ENCODE measurements at places on chromosomes 16 and 17.

GRCh38 chr17:27244011-27244410 lies 49.9 kb upstream of the WSB1 start:
- DNase-seq: peak; percentile 38

- DNase-seq: peak; percentile 42
These were observed 21.2 kb upstream of the LGALS9 start for GRCh38 chr17:27609611-27610303.

DNA sequence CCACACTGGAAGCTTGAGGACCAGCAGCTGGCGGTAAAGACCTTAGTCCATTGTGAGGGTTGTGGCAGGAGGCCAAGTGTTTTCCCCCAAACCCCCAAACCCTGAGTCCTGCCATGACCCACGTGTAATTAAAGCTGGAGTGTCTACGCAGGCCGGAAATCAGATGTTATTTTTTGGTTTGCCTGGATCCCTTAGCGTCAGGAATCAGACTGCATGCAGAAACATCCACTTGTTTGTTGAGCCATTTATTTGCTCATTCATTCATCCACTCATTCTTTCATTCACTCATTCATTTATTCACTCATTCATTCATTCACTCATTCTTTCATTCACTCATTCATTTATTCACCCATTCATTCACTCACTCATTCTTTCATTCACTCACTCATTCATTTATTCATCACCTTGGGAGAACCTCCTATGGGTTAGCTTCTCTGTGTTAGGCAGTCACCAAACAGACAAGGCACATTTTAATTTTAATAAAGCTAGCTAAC lies 313.1 kb downstream of the MAF start:
- no peak for DNase-seq

DNA sequence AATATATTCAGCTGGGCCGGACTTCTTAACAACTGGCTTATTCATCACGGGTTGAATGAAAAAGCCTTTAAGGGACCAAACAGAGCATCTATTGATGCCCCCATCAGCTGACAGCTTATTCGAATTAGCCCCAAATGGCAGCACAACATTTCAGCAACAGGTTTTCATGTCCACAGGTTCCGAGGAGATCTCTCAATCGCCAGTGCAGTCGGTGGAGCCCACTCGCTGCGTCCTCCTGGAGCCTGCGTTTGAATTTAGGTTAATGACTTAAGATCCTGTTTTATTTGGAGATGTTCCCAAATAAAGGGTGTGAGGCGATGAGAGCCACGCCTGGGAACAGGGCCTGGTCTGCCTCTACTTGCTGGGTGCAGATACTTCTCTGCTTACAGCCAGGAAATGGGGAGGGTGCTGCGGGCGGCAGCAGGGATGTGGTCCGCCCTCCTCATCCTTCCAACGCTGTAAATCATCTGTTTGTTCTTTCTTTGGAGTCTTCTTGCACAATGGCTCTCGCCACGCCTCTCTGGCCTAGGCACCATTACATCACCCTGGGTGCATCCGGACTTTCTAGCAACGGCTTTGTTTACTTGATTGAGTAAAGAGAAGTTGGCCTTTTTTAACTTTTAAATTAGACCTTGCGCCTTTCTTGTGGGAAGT lies 22.6 kb downstream of the NDE1 start:
- DNase-seq: peak; percentile 98

DNA sequence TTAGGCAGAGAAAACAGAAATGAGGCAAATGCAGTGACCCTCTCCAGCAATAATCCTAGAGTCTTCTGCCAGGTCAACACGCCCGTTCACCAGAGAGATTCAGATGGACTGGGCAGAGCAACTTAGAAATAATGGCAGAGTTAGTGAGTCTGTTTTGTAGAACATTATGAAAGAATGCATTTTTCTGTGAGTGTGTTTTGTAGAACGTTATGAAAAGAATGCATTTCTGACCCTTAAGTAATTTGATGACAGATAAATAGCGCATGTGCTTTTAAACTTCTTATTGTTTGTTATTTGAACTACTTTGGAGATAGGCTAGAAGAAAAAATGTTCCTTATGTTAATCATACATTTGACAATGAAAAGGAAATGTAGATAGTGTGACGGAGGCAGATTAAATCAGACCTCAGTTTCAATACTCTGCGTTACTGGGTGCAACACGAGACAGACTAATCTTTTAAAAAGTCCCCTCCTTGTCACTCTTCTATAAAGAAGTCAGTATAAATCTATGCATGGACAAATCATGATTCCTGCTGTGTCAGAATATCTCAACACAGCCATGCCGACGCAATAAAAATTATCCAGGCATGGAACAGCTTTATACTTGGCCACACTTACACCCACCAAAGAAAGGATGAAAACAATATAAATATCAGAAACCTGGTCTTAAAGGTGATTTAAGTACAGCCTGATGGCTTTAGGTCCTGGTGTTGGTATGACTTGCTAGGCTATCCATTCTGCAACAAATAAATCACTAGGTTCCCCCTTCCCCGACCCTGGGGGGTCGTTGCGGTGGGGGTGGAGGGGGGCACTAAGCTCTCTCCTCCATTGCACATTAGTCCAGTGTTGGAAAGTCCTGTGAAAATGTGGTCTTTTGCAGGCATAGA lies 47.8 kb downstream of the MARCHF10 start:
- DNase-seq: no peak

GRCh38 chr17:3697103-3697476 lies 1.1 kb upstream of the P2RX5 start:
- DNase-seq: no peak

DNA sequence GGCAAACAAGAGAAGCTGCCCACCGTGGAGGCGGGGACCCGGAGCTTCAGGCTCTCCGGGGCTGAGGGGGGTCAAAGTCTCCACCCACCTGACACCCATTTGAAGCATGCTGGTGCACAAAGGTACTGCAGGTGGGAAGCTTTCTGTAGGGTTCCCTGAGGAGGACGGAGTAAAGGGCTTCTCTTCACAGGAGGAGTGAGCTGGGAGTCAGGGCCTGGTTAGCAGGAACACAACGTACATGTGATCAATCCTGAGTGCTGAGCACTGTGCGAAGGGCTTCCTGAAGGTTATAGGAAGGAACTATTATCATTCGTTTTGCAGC lies 252.9 kb upstream of the RPL38 start:
- no peak for DNase-seq

DNA sequence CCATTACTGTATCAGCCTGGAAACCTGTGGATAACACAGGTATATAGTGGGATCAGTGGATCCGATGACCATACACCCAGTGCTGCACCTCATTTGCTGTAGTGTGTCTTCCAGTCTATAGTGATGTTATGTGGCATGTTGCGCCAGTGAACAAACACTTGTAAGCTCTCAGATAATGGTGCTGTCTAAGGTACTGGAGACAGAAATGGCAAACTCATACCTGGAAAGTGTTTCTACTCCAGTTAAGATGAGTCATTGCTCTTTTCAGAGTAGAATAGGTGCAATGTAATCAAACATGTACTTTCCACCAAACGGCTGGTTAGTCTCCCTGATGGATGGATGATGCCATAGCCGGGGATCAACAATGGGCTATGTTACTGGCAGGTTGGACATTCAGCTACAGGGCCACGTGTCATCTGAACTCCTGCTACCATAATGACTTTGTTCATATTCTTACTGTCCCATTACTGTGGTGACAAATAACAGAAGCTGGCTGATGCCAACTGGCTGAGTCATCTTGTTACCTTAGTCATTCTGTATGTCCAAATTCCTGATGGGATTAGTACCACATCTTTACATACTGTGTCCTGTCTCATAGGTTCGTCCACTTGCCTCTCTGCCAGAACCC lies 6.3 kb downstream of the CCL11 start:
- no peak for DNase-seq

DNA sequence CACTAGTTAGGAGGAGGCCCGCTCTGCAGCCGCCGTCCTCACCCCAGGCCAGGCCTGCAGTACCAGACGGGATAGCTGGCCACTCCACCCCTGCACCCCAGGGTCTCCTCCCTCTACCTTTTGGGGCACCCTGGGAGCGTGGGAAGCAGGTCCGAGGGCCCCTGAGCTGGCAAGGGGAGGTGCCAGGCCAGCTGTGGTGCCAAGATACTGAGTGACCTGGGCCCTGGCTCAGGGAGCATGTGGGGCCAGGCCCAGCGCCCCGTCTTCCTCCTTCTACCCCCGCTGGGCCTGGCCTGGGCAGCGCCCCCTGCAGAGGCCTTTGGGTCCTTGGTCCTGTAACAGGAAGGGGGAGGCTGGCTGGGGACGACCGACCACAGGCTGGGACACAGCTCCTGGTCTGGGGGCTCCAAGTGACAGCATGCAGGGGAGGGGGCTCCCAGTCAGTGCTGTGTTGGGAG lies 13.0 kb downstream of the PAM16 start:
- DNase-seq: no peak

GRCh38 chr16:52068447-52069074 lies 478.4 kb downstream of the TOX3 start:
- no peak for DNase-seq

DNA sequence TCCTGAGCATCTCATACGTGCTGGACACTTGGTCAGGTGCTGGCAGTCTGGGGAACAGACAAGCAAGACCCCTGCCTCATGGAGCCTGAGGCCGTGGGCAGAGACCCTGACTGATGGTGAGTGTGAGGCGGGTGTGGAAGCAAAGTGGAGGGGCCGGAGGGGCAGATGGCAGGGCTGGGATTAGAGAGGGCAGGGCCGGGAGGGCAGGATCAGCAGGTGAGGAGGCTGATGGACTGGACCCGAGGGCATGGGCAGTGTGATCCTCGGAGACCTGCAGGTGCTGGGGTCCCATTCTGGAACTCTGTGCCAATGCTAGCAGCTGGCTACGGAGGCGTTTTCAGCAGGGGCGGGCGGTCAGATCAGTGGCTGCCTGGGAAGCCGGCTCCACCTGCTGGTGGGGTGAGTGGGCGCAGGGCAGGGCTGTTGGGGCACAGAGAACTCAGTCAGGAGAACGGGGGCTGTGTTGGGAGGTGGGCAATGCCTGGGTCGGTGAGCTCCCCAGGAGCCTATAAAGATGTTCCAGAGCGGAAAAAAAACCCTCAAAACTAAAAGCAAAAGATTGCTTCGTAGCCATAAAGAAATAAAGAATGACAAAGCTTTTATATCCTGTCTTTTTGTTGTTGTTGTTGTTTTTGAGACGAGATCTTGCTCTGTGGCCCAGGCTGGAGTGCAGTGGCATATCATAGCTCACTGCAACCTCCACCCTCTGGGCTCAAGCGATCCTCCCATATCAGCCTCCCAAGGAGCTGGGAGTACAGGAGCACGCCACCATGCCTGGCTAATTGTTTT lies 8.9 kb upstream of the C16orf74 start:
- DNase-seq: no peak

GRCh38 chr17:12568358-12569251 lies 97.1 kb upstream of the MYOCD start:
- DNase-seq: no peak

DNA sequence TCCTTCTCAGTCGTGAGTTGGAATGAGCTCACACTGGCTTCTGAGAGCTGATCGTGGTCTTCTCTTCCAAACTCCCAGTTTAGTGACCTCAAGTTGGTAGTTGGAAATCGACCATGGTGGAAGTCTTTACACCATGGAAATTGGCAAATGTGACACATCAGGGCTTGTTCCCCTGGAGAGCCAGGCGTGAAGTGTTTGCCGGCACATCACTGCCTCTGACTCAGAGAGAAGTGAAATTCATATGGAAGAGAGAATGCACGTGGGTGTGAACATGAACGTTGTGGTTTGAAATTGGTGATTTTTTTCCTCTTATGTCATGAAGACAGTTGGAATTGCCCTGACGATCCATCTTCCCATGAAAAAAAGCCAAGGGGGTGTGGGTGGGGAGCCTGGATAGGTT lies 47.4 kb downstream of the AXIN2 start:
- DNase-seq: no peak

DNA sequence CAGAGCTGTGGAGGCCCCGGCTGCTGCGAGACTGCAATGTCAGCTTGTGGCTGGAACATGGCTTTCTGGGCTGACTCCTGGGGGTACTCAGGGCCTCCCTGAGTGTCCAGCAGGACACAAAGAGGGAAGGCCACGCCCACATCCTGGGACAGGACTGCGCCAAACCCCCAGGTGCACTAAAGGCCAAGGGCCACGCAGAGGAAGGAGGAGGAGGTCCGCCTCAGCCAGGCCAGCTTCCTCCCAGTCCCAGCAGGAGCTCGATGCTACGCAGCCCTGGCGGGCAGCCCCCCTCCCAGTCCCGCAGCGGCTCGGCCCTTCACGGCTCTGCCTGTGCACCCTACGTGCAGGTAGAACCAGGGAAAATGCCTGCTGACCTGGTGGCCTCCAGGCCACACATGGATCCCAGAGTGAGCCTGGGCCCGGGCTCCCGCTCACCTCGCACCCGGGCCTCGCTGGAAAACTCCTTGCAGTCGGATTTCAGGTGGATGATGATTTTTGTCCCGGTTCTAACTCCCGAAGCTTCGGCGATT lies 21.2 kb downstream of the DNASE1 start:
- no peak for DNase-seq

DNA sequence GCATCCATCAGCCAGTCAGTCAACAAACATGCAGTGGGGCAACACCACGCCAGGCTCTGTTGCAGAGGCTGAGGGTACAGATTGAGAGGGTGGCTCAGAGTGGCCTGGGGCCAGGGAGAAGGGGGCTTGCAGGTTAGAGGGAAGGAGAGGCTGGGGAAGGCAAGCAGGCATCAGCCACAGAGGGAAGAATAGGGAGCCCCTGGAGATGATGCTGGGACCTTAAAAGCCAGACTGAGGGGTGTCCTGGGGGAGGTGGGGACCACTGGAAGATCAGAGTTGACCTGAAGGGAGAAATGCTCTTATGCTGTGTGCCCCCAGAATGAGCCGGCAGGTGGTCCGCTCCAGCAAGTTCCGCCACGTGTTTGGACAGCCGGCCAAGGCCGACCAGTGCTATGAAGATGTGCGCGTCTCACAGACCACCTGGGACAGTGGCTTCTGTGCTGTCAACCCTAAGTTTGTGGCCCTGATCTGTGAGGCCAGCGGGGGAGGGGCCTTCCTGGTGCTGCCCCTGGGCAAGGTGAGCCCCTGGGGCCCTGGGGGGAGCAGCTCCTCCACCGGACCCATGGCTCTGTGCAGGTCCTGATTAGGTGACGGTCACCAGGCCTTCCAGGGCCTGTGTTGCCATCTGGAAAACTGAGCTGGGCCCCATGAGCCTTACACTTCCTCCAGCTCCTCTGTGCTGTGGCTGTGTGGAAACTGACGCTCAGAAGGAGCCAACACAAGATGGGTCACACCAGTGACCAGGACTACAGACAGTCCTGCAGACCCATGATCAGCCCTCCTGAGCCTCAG lies 1.7 kb downstream of the CORO1A start:
- DNase-seq: peak; percentile 67

GRCh38 chr17:82236142-82236971 lies 7.5 kb downstream of the SLC16A3 start:
- DNase-seq: peak; percentile 83

- DNase-seq: no peak
These were observed 64.2 kb downstream of the FOXK2 start for GRCh38 chr17:82583720-82584234.

DNA sequence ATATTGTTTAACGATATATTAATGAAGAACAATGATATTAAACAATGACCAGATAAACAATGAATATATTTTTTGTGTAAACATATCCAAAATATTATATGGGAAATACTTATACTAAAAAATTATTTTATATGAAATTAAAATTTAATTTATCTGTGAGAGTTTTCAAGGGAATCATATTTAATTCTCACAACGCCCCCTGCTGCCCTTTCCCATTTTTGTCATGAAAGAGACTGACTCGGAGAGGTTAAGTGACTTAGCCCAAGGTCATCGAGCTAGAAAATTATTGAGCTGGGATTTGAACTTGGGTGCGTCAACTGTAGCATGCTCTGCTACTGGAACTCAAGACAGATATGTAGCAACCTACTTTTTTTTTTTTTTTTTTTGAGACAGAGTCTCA lies 7.2 kb upstream of the MYCBPAP start:
- DNase-seq: peak; percentile 13

GRCh38 chr16:67000384-67001351 lies 12.3 kb downstream of the CES4A start:
- DNase-seq: peak; percentile 28

GRCh38 chr16:86038926-86039310 lies 140.0 kb downstream of the IRF8 start:
- DNase-seq: no peak
